Peyer's patch (tissue), 4 donors: ENCODE measurements at places on chromosomes 2 and 18. TPM values are rescaled to one million over a fixed set of nuclear protein-coding genes. Genes with fewer than 3 reads are reported as not detected.

Gene TMEM37
- total RNA-seq, result 17.3 TPM

Gene MROH2A
- total RNA-seq, result not detected

Gene WNT10A
- not detected for total RNA-seq

Gene REG3A
- 4,130 TPM for total RNA-seq

Gene FBXO48
- total RNA-seq, result 1.2 TPM

Gene LRRTM4
- not detected for total RNA-seq

Gene IL36B
- total RNA-seq, result not detected

Gene CD207
- total RNA-seq, result not detected

Gene NGEF
- 54.5 TPM for total RNA-seq

- DNase-seq, result no peak
Measured at GRCh38 chr2:45612731-45613130, 1.7 kb upstream of the SRBD1 start.

DNA sequence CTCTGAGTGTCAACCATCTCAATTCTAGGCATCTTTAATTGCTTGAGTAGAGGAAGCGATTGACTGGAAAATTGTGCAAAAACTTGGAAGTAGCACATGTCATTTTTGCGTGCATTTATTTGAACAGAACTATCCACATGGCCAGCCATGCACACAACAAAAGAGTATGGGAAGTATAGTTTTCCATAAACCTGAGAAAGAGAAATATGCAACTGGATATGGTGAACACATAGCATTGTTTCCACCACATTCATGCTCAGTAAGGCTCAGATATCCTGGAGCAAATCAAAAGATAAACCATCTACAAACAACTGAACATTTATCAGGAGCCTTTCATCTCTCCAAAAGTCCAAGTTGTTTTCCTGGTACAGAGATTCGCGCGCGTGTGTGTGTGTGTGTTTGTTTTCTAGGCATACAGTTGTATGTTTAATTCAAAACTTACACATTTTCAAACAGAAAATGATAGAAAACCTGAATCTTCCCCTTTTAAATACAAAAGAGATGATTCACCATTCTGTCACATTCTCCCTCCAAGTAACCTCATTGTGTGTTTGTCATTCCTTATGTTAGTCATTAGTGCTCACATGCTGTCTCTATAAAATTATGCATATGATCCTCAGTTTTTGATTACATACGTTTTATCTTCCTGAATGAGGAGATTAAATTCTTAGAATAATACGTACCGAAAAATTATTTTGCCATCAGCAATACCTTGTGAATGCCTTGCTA, 780.4 kb upstream of the NRXN1 start:
- no peak for DNase-seq

DNA sequence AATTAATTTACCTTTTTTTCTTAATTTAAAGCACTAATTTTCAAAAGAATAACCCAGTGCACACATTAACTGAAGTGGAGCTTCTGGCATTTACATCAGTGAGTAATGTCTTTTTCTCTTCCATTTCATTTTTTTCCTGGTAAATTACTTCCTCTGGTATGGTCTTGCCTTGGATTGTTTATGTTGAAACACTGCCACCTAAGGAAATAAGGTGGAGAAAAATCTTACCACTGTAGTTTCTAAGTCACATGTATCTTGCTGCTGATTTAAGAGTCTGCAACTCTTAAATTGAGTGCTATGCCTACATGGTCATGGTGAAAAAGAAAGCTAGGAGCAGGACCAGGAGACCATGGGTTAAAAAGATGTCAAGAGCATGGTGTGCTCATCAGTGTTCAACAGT, 51.0 kb downstream of the TTC27 start:
- no peak for DNase-seq

DNA sequence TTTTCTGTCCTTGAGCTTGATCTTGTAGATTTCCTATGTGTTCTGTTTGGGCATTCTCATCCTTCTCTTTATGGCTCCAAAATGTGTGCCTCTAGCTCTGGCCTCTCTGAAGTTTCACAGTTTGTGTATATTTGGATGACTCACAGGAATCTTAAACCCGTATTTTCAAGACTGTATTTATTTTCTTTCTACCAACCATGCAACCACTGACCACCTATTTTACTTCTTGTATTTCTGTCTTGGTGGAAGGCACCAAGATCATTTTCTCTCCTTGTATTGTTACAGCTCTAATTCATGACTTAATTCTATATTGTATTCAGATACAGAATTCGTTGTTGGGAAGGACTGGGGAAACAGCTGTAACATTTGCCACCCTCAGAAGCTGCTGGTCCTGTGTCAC, 39.5 kb downstream of the ACSL3 start:
- DNase-seq, result no peak

DNA sequence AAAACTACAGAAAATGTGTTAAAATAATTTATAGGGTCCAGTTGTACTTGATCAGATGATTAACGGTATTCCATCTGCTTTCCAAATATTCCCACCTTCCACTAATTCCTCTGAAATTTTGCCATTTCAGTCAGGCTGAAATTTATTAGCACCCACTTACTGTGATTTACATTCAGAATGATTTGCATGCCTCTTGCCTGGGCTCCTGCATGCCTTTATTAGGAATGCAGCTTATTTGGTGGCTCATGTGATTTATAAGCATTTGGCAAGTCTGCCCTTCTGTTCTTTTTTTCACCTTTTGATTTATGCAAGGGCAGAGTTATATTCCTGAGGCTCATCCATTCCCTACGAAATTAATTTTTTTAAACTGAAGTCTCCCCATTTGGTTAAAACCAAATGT, 1594.5 kb upstream of the PIK3C3 start:
- no peak for DNase-seq

- DNase-seq, result no peak
Measured at GRCh38 chr2:102591491-102592045, 27.8 kb upstream of the SLC9A2 start.

DNA sequence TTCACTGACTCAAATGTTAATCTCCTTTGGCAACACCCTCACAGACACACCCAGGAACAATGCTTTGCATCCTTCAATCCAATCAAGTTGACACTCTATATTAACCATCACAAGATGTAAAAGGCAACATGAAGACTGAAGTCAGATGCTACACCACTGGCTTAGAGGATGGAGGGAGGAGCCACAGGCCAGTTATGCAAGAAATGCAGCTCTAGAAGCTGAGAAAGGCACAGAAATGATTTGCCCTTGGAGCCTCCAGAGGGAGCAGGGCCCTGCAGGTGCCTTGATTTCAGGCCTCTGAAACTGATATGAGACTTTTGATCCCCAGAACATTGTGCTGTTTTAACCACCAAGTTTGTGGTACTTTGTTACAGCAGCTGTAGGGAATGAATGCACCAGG, 276.3 kb downstream of the KCNS3 start:
- DNase-seq, result no peak

GRCh38 chr2:11891671-11892440, 145.4 kb downstream of the LPIN1 start:
- DNase-seq, result no peak

DNA sequence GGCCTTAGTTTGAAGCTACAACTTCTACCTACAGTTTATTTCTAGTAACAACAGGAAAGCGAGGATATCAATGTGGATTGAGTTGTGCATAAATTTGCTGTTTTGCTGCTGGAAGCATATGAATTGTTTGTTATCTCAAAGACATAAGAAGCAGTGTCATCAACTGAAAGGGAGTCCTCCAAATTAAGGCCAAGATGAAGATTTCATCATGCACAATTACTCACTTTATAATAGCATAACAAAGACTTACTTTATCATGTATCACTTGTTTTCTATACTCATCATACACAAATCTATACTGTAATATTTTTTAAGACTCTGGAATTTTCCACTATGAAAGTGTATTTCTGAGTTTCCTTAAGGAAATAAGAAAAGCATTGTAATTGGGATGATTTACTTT, 136.1 kb upstream of the FANCL start:
- no peak for DNase-seq

- DNase-seq, result no peak
Measured at GRCh38 chr2:152407204-152407721, 72.3 kb downstream of the FMNL2 start.

DNA sequence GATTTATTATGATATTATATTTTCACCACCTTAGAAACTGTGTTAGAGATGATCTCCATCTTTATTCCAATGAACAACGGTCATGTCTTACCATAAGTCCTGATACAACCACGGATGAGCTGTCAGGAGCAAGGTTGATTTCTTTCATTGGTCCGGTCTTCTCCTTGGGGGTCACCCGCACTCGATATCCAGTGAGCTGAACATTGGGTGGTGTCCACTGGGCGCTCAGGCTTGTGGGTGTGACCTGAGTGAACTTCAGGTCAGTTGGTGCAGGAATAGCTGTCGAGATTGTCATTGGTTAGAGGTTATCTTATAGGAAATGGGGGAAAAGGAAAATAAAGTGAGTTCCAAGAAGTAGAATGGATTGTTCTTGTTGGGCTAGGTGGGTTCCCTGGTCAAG, 56.8 kb downstream of the FN1 start:
- no peak for DNase-seq
